ENCODE measurements at places on chromosomes 3 and 15.

GRCh38 chr3:195101001-195101583, 169.9 kb downstream of the XXYLT1 start:
- DNase-seq, result no peak

DNA sequence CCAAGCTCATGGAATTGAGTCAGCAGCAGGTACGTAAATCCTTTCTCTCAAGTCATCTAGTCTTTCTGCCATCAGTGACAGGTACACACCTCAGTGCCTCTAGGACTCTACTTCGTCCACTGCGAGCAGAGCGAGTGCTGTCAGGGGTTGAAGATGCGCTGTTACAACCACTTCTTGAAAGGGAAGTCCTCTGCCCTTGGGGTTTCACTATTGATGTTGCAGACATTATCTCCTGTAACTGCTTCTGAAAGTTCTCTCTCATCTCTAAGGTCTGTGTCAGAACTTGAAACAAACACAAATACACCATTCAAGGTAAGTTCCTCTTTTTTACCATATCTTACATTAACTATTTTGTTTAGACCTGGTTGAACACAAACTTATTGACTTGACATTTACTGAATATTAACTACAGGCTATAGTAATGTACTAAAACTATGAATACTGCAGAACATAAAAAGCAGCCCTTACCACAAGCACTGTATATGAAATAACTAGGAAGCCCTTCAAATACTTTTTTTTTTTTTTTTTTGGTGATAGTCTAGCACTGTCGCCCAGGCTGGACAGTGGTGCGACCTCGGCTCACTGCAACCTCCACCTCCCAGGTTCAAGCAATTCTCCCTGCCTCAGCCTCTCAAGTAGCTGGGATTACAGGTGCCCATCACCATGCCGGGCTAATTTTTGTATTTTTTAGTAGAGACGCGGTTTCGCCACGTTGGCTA, 41.5 kb downstream of the TOPBP1 start:
- no peak for DNase-seq

DNA sequence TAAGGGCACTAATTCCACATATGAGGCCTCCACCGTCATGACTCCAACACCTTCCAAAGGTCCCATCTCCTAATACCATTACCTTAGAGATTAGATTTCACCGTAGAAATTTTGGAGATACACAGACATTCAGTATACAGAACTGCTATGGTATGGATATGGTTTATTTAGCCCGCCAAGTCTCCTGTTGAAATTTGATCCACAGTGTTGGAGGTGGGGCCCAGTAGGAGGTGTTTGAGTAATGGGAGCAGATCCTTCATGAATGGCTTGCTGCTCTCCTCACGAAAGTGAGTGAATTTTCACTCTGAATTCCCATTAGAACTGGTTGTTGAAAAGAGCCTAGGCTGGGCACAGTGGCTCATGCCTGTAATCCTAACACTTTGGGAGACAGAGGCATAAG, 7.4 kb downstream of the MKRN3 start:
- no peak for DNase-seq

DNA sequence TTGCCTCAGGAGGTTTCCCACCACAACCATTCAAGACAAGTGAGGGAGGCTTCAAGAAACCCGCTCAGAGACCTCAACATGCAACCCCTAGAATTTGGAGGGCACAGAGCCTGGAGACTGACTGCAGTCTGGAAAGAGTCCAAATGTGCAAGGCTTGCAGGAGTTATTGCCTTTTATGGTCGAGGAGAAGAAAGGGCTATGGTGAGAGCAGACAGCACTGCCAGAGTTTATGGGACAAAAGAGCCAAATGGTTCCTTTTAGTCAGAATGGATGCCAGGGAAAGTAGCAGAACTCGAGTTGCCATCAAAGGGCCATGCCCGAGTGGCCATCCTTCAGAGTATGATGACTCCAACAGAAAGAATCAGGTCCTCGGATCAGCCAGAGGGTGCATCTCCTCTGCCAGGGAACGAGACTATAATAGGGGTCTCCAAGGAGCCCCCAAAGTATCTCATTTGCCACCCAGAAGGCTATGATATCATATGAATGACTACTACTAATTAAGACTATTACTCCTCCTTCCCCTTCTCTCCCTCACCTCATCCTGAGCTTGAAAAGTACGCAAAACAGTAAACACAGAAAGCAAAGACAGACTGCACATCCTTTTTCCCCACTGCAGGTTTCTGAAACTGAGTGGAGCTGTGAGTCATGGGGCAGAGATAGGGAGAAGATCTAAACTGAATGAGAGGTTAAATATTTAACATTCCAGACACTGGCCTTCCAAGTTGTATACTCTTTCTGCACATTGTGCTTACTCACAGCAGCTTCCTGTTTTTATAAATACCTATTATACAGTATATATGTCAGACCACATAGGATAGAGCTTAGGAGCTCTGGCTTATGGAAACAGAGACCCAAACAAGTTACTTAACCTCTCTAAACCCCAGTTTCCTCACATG, 33.9 kb upstream of the TMCO5A start:
- no peak for DNase-seq

DNA sequence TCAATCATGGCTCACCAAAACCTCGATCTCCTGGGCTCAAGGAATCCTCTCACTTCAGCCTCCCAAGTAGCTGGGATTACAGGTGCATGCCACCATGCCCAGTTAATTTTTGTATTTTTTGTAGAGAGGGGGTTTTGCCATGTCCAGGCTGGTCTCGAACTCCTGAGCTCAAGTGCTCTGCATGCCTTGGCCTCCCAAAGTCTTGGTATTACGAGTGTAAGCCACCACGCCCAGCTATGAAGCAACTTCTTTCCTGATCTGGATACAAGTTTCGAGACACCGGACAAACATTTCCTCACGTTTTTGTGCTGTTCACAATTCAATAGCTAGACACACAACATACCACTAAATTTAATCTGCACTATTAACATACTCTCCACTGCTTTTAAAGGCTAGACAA, 3.4 kb upstream of the SYNM start:
- DNase-seq, result no peak

- no peak for DNase-seq
Observed at GRCh38 chr15:64574301-64575017, 114.1 kb downstream of the ZNF609 start.

DNA sequence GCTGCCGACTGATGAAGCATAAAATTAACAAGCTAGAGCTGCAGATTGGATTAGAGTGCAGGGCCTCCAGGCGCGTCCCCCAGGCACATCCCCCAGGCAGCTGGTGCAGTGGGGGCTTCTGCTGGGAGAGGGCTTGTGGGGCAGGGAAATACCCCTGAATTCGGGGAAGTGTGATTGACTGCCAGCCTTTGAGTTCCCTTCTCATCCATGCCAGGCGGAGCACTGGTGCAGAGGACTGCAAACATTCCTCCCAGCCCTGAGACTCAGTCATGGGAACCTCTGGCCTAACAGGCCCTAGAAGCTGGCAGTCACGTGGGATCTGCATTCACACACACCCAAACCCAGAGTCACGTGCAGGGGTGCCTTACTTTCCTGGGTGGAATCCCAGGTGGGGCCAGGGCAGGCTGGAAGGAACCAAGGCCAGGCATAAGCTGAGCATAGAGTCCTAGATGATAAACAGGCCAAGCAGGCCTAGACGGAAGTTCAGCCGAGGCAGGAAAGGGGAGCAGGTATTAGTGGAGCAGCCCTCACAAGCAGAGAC, 46.2 kb upstream of the SEC22A start:
- DNase-seq, result no peak

DNA sequence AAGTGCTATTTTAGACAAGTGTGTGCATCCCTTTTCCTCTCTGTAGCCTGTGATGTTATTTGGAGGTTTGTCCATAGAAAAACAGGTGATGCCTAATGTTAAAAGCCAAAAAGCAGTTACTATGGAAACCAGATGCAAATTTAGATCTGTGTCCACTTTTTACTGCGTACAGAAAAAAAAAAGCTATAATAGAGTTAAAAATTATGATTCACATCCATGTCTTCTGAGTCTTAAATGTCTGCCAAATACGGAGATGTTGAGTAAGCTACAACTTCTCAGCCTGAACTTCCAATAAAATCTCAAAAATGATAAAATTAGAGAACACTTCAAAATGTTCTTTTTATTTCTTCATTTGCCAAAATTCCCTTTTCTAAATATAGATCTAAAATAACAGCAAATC, 74.2 kb upstream of the GAP43 start:
- DNase-seq, result no peak

GRCh38 chr3:146026547-146026946, 134.4 kb downstream of the PLOD2 start:
- DNase-seq, result no peak

DNA sequence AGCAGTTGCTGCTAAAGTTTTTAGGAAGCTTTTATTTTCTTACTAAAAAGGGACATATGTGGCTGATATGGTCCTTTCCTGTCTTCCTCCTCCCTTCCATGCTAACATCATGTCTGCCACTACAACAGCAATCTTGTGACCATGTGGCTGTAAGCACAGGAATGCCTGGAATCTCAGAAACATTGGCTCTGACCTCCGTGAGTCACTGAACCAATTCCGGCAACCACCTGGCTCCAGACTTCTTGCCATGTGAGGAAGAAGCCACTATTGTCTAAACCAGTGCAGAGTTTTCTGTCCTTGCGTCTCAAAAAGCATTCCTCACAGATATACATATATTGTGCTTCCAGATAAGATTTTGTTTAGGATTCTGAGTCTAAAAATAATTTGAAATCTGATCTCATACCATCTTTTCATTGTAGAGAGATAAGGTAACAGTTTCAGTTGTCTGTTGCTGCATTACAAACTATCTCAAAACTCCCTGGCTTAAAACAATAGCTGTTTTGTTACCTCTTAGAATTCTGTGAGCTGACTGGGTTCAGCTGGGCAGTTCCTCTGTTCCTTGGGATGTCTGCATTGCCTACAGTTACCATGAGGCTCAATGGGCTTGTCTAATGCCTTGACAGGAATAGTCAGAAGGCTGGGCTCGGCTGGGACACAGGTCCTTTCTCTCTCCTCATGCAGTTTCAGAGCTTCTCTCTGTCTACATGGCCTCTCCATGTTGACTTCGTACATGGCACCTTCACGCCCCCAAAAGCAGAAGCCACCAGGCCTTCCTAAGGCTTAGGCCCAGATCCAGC, 77.3 kb upstream of the MAGI1 start:
- no peak for DNase-seq

GRCh38 chr3:160808838-160809237, 52.8 kb downstream of the PPM1L start:
- DNase-seq, result no peak

GRCh38 chr3:48240000-48240963, 622 bp upstream of the ZNF589 start:
- no peak for DNase-seq

GRCh38 chr3:159805411-159805772, 183.2 kb upstream of the IL12A start:
- no peak for DNase-seq

DNA sequence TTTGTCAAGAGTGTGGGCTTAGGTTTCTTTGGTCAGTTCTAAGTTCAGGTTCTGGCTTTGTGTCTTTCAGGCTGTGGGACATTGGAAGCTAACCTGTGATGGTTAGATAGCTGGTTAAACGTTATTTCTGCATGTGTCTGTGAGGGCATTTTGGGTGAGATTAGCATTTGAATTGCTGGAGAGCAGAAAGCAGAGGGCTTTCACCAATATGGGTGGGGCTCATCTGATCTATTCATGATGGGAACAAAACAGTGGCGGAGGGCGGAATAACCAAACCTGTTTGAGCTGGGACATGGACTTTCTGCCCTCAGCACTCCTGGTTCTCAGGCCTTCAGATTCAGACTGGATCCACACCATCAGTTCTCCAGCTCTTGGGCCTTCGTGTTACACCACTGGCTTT, 195.4 kb downstream of the KLF13 start:
- DNase-seq, result no peak

DNA sequence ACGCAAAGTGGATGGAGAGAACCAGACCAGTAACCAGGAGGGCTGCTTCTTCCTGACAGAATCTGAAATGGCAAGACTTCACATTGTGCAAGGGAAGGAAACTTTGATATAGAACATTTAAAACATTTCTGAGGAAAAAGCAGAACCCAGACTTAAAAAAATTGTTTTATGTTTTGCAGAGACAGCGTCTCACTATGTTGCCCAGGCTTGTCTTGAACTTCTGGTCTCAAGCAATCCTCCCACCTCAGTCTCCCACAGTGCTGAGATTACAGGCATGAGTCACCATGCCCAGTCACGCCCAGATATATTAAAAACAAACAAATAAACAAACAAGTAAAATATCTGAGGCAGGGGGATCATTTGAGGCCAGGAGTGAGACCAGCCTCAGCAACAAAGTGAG, 46.2 kb downstream of the CRTAP start:
- DNase-seq, result no peak

- DNase-seq, result no peak
Observed at GRCh38 chr3:66381626-66382025, 119.2 kb downstream of the LRIG1 start.

DNA sequence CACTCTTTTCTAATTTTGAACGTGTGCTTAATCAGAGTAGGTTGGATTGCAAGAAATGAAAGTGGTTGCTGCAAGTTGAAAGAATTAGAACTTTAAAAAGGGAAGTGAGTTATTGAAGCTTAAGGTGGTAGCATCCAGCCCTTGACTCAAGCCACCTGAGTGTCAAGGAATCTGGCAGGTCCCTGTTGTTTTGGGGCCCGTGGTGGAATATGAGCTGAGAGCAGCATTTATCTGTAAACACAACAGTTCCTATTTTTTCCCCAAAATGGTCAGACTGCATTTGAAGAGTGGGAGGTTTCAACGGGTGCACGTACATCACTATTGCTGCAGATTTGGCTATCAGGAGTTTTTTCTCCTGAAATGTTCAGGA, 1.7 kb downstream of the ITPR1 start:
- DNase-seq, result no peak

DNA sequence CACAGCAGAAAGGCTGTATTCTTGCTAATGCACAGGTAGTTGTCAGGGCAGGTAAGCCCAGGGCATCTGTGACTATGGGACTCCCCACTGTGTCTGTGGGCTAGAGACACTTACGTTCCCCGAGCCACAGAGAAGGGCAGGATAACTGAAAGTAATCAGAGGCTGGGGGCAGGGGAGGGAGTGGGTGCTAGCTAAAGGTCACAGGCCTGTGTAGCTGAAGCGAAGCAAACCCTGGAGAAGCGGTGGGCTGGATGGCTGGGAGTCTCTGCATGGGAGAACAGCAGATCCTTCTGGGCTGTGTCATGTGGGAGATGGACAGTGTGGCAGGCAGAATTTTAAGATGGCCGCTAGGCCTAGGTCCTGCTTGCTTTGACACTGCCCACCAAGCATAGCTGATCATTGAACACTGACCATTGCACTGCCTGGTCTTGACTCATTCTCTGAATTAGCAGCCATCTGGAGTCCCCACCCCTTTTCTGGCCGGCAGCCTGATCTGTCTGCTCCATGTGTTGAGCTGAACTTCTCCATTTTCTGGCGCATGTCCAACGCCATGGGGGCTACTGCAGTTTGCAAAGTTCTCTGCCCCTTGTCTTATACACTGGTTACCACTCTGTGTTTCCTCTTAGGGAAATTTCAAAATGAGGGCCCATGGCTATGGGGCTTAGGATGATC, 110.0 kb downstream of the DGKG start:
- no peak for DNase-seq

All from stimulated activated CD4-positive, alpha-beta T cell treated with anti-CD3 and anti-CD28 coated beads, Interleukin-1b, Interleukin-23, amount 100 ng/mL, for 48 hours (primary cell).